ENCODE measurements at places on chromosomes 1 and 21.

DNA sequence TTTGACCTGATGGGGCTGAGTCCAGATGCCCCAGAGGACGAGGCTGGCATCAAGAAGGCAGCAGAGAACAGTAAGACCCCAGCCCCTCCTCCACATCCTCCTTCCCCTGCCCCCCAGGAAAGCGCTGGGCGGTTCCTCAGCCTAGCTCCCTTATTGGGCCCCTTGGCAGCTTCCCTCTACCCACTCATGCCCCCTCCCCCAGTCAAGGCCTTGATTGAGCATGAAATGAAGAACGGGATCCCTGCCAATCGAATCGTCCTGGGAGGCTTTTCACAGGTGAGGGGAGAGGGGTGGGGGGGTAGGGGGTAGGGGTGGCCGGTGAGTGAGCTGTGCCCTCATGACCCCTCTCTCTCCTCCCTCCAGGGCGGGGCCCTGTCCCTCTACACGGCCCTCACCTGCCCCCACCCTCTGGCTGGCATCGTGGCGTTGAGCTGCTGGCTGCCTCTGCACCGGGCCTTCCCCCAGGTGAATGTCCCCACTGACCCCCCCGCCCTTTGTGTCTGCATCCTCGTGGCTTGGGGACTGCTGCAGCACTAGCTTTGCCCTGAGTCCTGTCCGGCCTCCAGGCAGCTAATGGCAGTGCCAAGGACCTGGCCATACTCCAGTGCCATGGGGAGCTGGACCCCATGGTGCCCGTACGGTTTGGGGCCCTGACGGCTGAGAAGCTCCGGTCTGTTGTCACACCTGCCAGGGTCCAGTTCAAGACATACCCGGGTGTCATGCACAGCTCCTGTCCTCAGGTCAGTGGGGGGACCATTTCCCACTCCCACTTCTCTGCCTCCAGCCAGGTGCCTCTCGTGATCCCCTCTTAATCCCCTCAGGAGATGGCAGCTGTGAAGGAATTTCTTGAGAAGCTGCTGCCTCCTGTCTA, 3.2 kb downstream of the LYPLA2 start:
- H3K27ac ChIP-seq, result no peak overlapping the region
- no peaks in the 10 kb centered on the region for H3K27me3 ChIP-seq
- no peak for DNase-seq

GRCh38 chr1:4690951-4691675, 36.7 kb downstream of the AJAP1 start:
- no peaks in the 10 kb centered on the region for H3K36me3 ChIP-seq
- no peak overlapping the region for H3K27ac ChIP-seq
- H3K4me1 ChIP-seq, result no peaks in the 10 kb centered on the region
- H3K4me3 ChIP-seq, result no peak overlapping the region
- DNase-seq, result no peak

- H3K4me1 ChIP-seq, result no peaks in the 10 kb centered on the region
- no peaks in the 10 kb centered on the region for H3K27me3 ChIP-seq
- H3K36me3 ChIP-seq, result no peaks in the 10 kb centered on the region
- no peak overlapping the region for H3K4me3 ChIP-seq
Measured at GRCh38 chr1:230541306-230541705, 101.0 kb upstream of the COG2 start.

DNA sequence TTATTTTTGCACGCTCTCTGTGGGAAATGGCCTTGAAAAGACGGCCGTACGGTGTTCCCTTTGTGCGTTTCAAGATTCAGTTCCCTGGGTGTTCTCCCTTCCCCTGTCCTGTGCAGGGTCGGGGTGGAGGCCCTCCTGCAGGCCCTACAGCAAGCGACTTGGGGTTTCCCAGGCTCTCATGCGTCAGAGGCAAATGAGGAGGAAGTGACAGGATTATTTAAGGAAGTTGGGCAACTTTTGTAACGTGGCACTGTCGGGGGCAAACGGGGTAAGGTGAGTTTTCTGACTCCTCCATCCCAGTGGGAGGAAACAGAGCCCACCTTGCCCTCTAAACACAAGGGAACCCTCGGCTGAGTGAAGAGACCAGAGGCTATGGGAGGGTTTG, 16.1 kb upstream of the AJAP1 start:
- H3K4me1 ChIP-seq, result no peaks in the 10 kb centered on the region
- no peak overlapping the region for H3K4me3 ChIP-seq
- no peak overlapping the region for H3K27ac ChIP-seq
- peaks cover 4% of the 10 kb centered on the region for H3K36me3 ChIP-seq
- H3K27me3 ChIP-seq, result no peaks in the 10 kb centered on the region

DNA sequence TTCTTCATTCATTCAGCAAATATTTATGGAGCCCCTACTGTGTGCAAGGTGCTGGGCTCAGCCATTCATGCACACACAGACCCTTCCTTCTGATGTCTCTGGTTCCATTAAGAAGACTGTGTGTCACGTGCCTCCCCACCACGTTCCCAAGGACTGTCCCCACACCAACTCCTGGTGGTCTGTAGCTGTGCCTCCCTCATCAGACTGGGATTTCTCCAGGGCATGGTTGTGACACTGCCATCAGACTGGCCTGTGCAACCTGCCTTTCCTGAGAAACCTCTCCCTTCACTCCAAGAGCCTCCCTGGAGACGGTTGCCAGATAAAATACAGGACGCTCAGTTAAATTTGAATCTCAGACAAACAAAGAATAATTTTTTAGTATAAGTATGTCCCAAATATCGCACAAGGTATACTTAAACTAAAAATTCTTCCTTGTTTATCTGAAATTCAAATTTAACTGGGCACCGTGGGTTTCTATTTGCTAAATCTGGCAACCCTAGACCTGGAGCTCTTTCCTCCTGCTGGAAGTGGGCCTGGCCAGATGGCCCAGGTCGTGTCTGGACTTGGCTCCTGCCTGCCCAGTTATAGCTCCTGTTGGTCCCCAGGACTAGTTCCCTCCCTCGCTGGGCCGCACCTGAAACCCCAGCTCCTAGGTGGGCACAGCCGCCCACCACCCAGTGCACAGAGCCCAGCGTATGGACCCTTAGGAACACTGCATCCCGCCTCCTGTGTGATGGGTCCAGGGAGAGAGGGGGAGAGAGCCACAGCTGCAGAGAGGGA, 76.9 kb downstream of the RAP1GAP start:
- H3K4me3 ChIP-seq, result no peak overlapping the region
- DNase-seq, result no peak
- H3K4me1 ChIP-seq, result peaks cover 11% of the 10 kb centered on the region
- no peak overlapping the region for H3K27ac ChIP-seq
- no peaks in the 10 kb centered on the region for H3K36me3 ChIP-seq
- H3K27me3 ChIP-seq, result no peaks in the 10 kb centered on the region

GRCh38 chr1:52574594-52574993, 21.7 kb upstream of the TUT4 start:
- no peaks in the 10 kb centered on the region for H3K36me3 ChIP-seq
- no peaks in the 10 kb centered on the region for H3K27me3 ChIP-seq
- DNase-seq, result no peak
- H3K4me3 ChIP-seq, result no peak overlapping the region

GRCh38 chr21:28639737-28640136, 352.9 kb downstream of the LTN1 start:
- no peak overlapping the region for H3K27ac ChIP-seq
- H3K27me3 ChIP-seq, result no peaks in the 10 kb centered on the region
- no peak overlapping the region for H3K4me3 ChIP-seq
- H3K4me1 ChIP-seq, result no peaks in the 10 kb centered on the region

GRCh38 chr1:155266553-155266952, 4.4 kb upstream of the SCAMP3 start:
- DNase-seq, result no peak
- peaks cover 76% of the 10 kb centered on the region for H3K36me3 ChIP-seq
- no peak overlapping the region for H3K27ac ChIP-seq
- 0 out of 2 replicates have a peak, but pooled peaks cover under 1% of the 10 kb centered on the region for H3K4me1 ChIP-seq
- H3K4me3 ChIP-seq, result no peak overlapping the region
- no peaks in the 10 kb centered on the region for H3K27me3 ChIP-seq

All from GM23338 (cell line).